ENCODE measurements at places on chromosomes 13 and 19. TPM values are rescaled to one million over a fixed set of nuclear protein-coding genes. Genes with fewer than 3 reads are reported as not detected.

GRCh38 chr13:50587115-50587514 lies 256.4 kb downstream of the DLEU7 start:
- DNase-seq: no peak

- DNase-seq: peak; percentile 65
Measured at GRCh38 chr19:53982001-53982451, 9.4 kb upstream of the CACNG6 start.

DNA sequence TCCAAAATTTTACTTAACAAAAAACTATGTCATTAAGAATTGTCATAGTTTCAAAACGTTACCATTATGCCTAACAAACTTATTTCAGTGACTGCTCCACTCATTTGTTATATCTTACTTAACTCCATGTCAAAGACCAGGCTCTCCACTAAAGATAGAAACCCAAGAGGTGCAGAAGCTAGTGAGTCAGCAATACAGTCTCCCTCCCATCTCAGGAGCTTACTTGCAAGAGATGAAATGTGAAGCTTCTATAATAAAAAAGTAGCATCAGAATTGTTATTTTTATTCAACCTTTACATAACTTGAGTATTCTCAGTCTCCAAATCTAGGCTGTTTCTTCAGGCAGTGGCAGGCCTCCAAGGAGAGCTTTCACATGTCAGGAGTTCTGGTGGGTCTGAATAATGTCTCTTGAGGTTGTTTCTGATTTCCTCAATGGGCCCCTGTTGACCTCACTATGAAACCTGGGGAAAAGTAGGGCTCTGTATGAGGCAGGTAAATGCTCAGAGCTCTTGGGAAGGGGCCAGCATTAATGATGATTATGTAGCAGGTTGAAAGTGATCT lies 242.0 kb downstream of the NDFIP2 start:
- no peak for DNase-seq

DNA sequence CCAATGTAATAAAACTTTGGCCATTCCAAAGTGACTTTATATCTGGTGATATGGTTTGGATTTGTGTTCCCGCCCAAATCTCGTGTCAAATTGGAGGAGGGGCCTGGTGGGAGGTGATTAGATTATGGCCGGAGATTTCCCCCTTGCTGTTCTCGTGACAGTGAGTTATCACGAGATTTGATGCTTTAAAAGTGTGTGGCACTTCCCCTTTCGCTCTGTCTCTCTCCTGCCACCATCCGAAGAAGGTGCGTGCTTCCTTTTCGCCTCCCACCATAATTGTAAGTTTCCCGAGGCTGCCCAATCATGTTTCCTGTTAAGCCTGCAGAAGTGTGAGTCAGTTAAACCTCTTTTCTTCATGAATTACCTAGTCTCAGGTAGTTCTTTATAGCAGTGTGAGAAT lies 9.3 kb upstream of the NALCN start:
- no peak for DNase-seq

DNA sequence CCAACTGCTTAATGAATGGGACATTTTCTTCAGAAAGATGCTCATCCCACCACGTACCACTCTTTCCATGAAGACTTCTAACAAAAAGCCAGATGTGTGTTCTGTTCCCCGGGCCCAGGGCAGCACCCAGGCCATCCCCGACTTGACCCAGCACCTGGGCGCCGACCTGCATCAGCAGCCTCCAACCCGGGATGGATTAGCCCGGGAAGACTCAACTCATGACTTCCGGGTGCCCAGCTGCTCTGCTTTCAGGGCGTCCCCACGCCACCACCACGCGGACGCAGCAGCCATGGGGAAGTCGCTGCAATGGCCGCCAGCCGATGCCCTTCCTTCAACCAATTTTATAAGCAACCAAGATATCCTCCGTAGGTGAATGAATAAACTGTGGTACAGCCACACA lies 123.8 kb upstream of the TUBA3C start:
- DNase-seq: no peak

- peak; percentile 40 for DNase-seq
Measured at GRCh38 chr19:45391346-45391745, 13.5 kb downstream of the PPP1R13L start.

- no peak for DNase-seq
Measured at GRCh38 chr13:44784708-44785080, 204.6 kb downstream of the NUFIP1 start.

DNA sequence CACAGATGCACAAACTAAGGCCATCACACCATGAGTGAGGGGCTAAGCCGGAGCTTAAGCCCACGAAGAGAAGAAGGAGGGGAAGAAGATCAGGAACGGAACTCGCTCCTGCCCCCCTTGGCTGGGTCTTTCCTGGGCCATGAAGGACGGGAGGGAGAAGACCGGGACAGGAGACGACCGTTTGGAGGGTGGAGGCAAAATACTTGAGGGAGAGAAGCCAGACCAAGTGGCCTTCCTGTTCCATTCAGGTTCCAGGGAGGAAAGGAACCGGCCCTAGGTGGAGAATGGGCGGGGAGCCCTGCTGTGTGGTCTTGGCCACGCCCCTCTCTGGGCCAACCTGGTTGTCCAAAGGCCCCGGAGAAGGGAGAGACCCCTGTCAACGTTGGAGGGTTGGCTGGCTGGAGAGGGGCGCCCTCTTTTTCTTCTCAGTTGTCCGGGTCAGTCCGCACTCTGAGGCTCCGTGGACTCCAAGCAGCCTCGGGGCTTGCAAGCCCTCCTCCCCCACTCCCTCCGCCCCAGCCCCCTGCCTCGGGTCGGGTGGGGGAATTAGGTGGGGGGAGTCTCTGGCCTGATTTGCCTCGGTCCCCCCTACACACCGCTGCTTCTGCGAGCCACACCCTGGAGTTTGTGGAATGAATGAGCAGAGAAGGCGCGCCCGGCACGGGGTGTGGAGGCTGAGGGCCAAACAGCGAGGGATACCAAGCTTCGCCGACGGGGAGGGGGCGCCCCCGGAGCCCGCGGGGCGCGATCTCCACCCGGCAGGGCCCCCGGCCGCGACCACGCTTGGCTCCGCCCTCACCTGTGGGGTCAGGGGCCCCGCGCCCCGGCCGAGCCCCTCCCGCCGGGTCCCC lies 757 bp downstream of the FBN3 start:
- DNase-seq: peak; percentile 85

GRCh38 chr13:95289020-95289444 lies 12.2 kb downstream of the ABCC4 start:
- no peak for DNase-seq

GRCh38 chr19:19628501-19629134 lies 598 bp upstream of the LPAR2 start:
- peak; percentile 95 for DNase-seq

DNA sequence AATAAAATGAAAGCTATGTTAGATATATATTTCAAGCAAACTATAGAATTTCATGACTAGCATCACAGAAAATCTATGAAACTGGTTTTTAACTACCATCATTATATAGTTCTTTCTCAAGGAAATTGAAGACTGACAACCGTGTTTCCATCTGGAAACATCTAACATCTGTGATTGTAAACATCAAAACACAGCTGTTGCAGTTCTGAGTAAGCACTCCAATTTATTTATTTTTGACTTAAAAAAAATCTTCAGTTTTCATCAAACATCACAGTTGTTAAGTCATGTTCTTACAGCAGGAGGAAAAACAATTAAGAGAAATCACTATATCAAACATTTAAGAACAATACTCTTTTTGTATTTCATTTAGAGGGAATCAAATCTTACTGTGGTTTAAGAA lies 1653.0 kb upstream of the MIR17HG start:
- DNase-seq: no peak

DNA sequence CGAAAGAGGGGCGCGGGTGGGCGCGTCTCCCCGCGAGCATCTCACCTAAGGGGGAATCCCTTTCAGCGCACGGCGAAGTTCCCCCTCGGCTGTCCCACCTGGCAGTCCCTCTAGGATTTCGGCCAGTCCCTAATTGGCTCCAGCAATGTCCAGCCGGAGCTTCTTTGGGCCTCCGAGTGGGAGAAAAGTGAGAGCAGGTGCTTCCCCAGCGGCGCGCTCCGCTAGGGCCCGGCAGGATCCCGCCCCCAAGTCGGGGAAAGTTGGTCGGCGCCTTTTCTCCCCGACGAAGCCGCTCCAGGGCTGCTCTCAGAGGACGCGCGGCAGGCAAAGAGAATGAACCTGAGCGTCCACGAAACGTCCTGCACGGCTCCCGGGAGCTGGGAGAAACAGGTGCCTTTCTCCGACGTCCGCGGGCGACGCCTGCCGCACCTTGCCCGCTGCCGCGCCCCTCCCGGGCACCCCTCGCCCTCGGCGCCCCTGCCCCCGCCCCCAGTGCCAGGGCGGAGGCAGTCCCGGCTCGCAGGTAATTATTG lies 366 bp upstream of the KL start:
- peak; percentile 45 for DNase-seq

The PNMA8A gene
- total RNA-seq: 43.9 TPM

The IZUMO2 gene
- not detected for total RNA-seq

The ZIK1 gene
- total RNA-seq: 35.1 TPM

The TMEM59L gene
- 1.4 TPM for total RNA-seq

The CEBPA gene
- total RNA-seq: 2.9 TPM

The SERPINE3 gene
- total RNA-seq: 0.47 TPM

The PCDH8 gene
- 0.52 TPM for total RNA-seq
